ENCODE measurements at places on chromosomes 11 and 22. TPM values are rescaled to one million over a fixed set of nuclear protein-coding genes. Genes with fewer than 3 reads are reported as not detected.

Gene OR56A1
- total RNA-seq: not detected

- DNase-seq: no peak
Observed at GRCh38 chr22:45296628-45297297, 12.0 kb downstream of the UPK3A start.

Gene KRTAP5-8
- not detected for total RNA-seq

Gene BLID
- 0.57 TPM for total RNA-seq

GRCh38 chr22:41844513-41844912, 11.6 kb downstream of the SREBF2 start:
- no peak for DNase-seq

GRCh38 chr22:48567213-48567975, 1260.3 kb downstream of the BRD1 start:
- DNase-seq: no peak

DNA sequence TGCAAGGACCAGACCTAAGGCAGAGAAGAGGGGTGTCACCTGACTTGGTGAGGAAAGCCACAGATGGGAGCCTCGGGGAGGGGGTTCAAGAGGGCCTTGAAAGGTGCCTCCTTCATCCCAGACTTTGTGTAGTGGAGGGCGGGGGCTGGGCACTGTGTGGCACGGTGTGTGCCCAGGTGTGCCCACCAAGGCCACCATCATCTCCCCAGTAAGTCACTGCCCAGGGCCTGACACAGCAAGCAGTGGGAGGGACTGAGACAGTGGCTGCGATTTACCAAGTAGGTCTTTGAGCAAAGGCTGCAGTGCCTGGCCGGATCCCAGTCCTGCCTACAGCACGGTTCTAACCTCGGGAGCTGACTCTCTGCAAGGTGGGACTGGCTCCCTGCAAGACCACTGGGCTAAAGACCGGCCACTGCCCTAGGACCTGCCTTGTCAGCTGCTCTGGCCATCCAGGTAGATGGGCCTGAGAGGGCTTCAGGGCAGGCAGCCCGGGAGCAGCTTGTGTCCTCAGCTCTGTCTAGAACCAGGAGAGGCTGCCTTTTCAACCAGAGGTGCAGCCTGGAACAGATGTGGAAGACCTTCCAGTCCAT, 1.4 kb downstream of the OSM start:
- no peak for DNase-seq

Gene KCNJ1
- not detected for total RNA-seq

Gene IGF2
- total RNA-seq: 87.7 TPM

DNA sequence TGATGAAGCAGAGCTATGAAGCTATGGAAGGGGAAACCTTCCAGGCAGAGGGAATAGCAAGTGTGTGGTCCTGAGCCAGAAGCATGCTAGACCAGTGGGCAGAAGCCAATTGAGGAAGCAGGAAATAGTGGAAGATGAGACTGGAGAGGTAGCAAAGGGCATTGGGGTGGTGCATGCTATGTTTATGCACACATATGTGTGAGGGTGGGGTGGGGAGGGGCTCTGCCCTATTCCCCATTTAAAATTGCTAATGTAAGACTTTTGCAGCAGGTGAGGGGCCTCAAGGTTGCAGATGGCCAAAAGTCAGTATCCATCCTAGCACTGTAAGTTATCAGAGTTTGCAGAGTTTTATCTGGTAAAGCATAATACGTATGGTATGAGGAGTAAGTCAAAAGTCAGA, 626.6 kb upstream of the KIRREL3 start:
- DNase-seq: no peak

Gene TRPM5
- total RNA-seq: not detected

GRCh38 chr11:112583261-112583893, 322.7 kb upstream of the PLET1 start:
- no peak for DNase-seq

DNA sequence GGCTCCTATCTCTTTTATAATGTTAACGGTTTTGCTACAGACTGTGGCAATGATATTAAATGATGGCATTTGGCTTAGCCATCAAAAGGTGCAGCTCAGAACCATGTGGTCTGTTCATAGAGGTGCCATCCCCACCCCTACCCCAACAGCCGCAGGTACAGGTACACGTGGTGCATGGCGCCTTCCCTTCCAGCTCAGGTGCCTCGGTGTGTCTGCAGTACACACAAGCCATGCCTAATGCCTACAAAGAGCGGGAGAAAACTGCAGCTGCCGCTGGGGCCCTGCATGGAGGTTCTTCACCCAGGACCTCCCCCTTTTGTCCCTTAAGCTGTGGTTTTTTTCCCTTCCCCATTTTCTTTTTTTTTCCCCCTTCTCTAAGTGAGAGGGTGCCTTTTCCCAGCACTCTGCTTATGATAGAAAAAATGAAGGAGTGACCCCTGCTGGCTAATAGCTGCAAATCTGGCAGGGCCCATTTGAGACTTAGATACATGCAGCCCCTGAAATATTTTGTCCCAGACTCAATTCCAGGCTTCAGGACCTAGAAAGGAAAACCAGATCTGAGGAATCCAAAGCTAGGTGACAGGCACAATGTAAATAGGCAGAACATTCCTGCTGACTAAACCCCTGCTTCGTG, 6.5 kb downstream of the OR52M1 start:
- no peak for DNase-seq

Gene FZD4
- 14.4 TPM for total RNA-seq

DNA sequence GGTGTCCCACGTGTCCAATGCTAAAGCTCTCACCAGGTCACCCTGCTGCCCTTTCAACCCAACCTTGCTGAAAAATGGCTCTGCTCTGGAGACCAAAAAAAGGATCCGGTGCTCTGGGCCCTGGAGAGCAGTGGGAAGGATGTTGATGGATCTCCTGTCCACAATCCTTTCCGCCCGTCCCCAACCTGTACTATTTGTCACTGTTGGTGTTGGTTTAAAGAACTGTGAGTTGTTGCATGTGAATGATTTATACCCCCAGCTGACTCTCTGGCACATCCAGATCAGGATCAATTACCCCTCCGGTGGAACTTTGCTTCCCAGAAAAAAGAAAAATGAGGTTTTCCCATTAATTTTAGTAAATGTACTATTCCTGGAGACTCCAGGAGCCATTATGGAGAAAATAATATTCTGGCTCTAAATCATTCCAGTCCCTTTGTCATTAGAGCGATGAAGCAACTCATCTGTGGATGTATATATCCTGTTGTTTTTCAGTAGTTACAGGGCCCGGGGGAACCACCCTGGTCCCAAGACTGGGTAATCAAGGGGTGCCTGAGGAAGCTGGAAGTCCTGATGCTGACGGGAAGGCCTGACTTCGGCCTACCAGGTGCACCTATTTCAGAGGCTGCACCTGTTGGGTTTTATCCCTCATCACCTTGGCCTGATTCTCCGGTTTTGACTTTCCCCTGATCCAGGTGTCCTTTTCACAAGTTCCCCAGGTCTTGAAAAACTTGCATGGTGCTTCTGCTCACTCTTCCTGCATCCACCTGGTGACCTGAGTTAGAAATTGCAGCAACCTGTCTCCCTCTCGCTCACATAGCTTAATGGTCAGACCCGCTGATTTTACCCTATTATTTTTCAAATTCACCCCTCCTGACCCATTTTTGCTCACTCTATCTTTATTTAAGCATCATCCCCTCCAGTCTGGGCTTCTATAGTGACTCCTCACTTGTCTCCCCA, 209.2 kb upstream of the SEZ6L start:
- DNase-seq: no peak

Gene MUC5AC
- total RNA-seq: not detected

All from cardiac septum (tissue), 1 donor.